ENCODE measurements at places on chromosomes 3 and 15.

GRCh38 chr3:49903451-49904424 is at the start of gene MST1R:
Gene MST1R (minus strand): TSS chr3:49903873. CDS start chr3:49903609, 264 bp downstream.
- DNase-seq, result peak; percentile 63

DNA sequence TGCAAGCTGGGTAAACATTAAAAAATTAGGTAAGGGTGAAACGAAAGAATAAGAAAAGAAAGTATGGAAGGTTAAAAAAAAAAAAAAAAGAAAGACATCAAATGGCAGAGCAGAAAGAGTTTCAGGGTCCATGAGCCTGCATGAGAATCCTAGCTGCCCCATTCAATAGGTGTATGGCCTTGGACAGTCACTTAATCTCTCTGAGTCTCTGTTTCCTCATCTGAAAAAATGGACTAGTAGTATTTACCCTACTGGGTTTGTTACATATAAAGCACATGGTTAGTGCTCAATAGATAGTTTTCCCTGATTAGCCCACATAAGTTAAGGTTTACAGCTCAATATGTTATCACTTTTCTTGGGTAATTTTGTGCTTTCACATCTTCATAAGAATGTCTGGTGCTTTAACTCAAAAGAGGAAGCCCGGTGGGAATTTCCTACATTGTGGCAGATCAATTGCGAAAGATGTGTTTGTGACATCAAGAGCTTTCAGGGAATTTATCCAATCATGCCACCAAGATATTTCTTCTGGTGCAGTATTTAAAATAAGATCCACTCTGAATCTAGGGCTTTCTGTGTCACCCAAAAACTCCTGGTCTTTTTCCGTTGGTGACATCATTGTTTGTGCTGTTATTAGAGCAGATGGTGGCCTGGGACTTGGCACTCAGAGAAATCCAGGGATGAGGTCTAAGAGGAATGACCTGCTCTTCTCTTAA is 57.2 kb upstream of the UBE2E1 start:
- no peak for DNase-seq

DNA sequence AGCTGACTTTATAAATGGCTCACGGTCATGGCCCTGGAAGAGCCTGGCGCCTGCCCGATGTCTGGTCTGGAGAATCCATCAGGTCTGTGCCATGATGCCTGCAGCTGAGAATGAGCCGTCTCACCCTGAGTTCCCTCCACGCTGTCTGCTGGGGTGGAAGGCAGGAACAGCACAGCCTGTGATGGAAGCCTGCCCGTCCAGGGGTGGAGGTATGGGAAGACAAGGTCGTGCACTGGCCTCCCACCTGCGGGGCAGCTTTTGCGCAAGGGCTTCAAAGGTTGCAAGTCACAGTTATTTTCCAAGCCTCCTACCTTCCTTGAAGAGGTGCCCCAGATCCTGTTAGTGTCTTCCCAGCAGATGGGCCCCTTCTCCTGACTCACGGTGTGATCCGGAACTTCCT is 275.5 kb downstream of the FAM43A start:
- no peak for DNase-seq

- no peak for DNase-seq
These were observed 47.4 kb upstream of the SEC22A start for GRCh38 chr3:123154020-123154985.

GRCh38 chr3:37093481-37093880 is 80.9 kb downstream of the LRRFIP2 start:
- no peak for DNase-seq

DNA sequence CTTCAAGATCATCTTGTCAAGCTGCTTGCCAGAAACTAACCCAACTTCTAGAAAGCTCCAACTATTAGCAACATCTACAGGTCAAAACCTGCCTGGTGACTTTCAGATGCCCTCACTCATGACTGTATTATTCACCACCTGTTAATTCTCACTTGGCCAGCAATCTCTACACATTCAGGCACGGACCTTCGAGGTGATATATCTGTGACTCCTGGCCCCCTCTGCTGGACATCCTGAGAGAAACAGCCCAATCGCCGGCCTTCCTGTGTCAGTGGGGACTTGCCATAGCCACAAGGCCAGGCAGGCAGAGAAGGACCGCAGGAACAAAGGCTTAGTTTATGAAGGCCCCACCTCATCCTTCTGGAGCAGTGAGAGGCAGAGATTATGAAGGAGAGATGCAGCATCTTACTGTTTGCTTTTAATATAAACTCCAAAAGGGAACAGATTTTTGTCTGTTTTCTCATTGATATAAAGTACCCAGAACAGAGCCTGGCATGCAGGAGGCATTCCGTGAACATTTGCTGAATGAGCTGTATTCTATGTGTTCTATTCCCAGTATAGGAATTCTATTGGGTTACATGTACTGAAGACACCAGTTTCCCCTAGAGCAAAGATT is 24.4 kb upstream of the OCA2 start:
- DNase-seq, result peak; percentile 63

- no peak for DNase-seq
These were observed 204.9 kb downstream of the KLHL25 start for GRCh38 chr15:85589851-85590250.

DNA sequence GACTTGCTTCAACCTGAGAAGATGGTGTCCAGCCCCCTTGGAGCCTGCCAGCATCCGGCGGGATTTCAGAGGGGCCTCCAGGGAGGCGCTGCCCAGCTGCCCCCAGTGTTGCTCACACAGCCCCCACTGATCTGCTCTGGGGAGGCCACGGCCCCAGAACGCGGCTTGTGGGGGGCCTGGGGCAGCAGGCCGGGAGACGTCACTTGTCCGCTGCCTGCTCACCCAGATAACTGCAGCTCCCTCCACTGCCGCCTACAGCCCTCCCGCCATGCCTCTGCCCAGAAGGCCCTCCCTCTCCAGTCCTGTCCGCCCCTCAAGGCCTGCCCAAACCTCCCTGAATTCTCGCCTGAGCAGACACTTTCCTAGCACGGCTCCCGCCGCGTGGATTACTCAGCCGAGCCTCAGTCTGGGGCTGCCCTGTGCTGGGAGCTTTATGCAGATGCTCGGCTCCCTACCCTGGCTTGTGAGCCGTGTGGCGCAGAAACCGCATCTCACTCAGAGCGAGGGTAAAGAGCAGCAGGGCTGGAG is 17.2 kb upstream of the ADIPOQ start:
- DNase-seq, result peak; percentile 23

DNA sequence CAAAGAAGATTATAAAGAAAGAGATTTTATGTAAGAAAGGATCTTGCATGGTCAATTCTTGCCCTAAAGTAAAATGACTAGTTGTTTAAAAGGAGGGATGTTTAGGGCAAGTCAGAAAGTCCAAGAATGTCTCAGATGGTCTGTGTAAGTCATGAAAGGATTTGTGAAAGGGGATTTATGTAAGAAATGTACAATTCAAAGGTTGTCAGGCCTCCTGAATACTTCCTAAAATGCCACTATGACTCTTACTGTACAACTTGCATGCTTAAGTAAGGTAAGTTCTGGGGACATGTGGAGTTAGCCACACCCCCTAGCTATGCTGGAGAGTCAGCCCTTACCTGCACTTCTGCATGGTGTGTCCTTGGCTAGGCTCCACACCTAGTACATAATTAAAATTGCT is 328.9 kb upstream of the TGFBR2 start:
- DNase-seq, result no peak

DNA sequence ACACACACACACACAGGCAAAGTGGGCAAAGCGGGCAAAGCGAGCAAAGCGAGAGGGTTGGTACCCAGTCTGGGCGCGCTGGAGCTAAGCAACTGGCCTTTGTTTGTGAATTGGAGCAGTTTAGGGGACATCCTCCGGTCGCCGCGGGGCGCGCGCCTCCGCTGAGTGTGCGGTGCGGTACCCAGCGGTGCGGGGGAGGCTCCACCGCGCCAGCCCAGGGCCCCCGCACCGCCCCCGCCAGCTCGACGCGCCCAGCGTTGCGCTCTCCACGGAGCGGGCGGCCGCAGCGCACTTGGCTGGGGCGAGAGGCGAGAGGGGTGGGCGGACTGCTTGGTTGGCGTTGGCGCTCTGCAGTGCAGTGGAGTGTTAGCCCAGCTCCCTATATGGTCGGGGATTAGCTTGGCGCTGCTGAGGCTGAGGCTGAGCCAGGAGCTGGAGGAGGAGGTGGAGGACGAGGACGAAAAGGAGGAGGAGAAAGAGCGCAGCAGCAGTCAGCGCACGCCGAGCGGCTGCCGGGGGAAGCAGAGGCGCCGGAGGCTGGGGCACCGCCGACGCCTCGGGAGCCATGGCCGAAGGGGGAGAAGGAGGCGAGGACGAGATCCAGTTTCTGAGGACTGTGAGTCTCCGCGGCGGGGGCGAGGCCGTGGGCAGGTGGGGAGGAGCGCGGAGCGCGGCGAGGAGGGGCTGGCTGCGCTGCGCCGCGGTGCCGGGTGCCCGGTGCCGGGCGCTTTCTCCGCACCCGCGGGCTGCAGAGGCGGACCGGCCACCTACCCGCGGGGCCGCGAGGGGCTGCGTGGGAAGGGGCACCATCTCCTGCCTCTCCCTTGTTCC is at the start of gene RYR3:
Gene RYR3, plus strand, starts transcription at position 487 of the 831 bp plus-strand sequence. Its CDS starts 79 bp downstream, at position 566.
- DNase-seq, result peak; percentile 69

DNA sequence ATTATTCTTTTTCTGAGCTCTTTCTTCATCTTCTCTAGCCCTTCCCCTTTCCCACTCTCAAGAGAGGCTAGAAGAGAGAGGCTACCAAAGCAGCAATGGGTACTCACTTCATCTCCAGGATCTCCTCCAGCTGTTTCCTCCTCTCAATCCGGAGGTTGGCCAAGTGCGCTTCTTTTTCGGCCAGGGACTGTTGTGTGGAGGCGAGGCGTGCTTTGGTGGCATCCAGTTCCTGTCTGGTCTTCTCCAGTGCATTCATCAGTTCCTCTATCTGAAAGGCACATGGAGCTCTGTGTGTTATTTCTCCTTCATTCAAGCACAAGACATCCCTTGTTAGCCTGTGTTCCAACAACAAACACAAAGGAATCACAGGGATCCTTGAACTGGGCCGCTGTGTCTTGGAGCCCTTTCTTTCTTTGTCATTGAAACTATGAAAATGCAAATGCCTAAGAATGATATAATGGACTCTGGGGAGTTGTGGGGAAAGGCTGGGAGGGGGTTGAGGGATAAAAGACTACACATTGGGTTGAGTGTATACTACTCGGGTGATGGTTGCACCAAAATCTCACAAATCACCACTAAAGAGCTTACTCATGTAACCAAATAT is 401.3 kb upstream of the WNT5A start:
- DNase-seq, result no peak

GRCh38 chr15:63526401-63526800 is 22.0 kb downstream of the USP3 start:
- DNase-seq, result no peak

- DNase-seq, result no peak
These were observed 680.8 kb upstream of the CFAP20DC start for GRCh38 chr3:59730591-59730990.

DNA sequence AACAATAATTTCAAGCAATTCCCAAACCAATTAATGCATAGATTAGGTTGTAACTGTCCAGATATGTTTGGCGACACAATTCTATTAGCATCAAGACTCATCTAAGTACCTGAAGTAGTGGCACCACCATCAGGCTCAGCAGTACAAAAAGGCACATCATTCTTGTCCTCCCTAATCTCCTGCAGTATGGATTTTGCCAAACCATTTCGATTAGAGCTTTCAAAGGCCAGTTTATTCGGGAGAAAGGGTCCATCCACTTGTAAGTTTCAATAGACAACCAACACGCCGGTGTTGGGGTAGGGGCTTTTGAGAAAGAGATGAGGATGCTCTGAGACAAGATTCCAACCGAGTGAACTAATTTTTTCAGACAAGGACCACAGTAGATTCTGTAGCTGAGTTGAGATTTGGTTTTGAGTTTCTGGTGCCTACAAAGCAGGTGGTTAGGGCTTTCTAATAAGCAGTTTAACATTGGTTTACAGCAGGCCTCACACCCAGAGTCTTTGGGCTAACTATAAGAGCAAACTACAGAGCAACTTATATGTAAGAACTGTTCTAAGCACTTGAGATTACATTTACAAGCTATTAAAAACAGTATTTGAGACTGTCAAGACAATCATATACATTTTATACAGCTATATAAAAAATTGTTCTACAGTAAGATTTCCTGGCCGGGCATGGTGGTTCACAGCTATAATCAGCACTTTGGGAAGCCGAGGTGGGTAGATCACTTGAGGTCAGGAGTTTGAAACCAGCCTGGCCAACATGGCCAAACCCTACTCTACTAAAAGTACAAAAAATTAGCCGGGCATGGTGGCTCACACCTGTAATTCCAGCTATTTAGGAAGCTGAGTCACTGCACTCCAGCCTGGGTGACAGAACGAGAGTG is 4.5 kb downstream of the RPL22L1 start:
- no peak for DNase-seq

DNA sequence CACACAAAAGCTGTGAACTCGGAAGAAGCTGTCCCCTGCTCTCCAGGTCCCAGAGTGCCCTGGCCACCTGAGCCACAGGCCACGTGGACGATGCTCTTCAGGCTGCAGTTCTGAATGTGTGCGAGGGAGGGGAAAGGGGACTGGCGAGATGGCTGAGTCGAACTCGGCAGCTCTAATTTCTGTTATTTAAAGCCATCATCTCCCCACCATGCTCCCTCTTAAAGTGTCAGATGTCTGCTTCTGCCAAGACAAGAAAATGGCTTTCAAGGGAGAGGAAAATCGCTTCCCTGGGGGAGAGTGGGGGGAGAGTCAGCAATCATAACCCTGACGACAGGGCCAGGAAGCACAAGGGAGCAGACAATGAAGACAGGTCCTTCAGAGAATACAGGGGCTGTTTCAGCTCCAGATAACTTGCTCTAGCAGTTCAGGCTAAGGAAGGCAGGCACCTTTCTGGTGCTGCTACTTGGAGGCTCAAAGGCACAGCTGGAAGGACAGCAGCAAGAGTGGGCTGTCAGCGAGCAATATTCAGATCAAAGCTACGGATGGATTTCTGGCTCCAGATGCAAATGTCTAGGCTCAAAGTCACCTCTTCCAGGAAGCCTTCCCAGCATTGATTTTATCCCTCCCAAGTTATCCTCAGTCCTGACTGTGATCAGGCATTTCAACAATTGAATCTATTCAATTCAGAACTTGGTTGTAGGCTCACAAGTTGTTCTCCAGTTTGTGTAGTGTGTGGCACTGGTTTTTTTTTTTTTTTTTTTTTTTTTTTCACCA is 15.5 kb upstream of the CCDC33 start:
- DNase-seq, result no peak

DNA sequence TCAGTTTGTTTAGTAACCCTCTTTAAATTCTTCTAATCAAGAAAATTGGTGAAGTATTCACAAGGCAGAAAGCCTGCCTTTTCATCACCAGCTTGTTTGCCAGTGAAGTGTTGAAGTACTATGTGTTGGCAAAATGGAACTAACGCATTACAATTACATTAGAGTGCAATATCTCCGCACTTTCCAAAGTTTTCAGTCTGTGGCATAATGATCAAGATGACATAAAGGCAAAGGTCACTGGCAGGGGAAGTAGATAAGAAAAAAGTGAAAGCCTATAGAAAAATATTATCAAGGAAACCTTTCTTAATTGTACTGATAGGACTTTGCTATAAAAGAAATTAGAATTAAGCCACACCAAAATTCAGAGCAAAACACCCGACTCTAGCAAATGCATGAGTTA is 25.0 kb upstream of the TM4SF1 start:
- DNase-seq, result no peak

DNA sequence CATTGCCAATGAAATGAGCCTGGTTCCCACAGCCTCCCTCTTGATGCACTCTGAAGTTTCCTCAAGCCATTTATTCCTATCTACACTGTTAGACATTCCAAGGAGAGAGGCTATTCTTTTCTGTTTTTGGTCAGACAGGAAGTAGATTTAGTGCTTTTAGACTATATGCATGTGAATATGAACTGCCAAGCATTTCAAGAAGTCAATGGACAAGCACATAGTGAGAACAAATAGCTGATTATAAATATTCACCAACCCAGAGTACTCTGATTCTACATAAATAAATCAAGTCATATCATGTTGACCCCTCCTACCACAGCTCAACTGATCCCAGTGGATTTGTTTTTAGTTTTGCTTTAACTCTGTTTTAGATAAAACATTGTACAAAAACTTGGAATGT is 412.5 kb upstream of the RARB start:
- DNase-seq, result no peak

All from COR-L47 (cell line).